Naive thymus-derived CD8-positive, alpha-beta T cell (primary cell): ENCODE measurements at places on chromosomes 16 and 17. TPM values are rescaled to one million over a fixed set of nuclear protein-coding genes. Genes with fewer than 3 reads are reported as not detected.
A peak's percentile ranks its signal among the peaks of the same experiment; 100 is the strongest.

SERPINF2 gene
- total RNA-seq: 1.5 TPM

VTN gene
- total RNA-seq: 0.26 TPM

DNA sequence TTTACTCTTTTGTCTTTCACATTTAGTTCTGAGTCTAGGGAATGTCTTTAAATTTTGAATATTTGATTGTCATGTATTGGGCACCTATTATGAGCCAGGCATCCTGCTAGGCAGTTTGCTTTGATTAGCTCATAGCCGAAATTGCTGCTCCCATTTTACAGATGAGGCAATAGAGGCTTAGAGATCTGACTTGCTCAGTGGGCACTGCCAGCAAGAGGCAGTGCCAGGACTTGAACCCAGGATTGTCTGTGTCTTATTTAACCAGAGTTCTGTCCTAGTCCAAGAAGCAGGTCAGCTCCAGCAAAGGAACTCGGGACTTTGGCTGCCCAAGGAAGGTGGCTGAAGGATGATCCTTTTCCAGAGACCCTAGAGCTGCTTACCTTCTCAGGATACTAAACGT lies 24.5 kb downstream of the BEAN1 start:
- H3K4me1 ChIP-seq: peaks cover 4% of the 10 kb centered on the region
- DNase-seq: no peak
- H3K4me3 ChIP-seq: no peak overlapping the region
- H3K36me3 ChIP-seq: no peaks in the 10 kb centered on the region

DNA sequence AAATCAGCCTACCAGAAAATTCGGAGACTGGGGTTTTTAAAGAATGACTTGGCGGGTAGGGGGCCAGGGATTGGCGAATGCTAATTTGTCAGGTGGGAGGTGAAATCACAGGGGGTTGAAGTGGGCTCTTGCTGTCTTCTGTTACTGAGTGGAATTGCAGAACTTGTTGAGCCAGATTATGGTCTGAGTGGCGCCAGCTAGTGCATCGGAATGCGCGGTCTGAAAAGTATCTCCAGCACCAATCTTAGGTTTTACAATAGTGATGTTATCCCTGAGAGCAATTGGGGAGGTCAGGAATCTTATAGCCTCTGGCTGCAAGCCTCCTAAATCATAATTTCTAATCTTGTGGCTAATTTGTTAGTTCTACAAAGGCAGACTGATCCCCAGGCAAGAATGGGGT lies 762 bp upstream of the RBL2 start:
- H3K36me3 ChIP-seq: peaks cover 10% of the 10 kb centered on the region
- H3K4me1 ChIP-seq: peaks cover 30% of the 10 kb centered on the region
- H3K27ac ChIP-seq: peak overlapping the region; percentile 96
- H3K27me3 ChIP-seq: no peaks in the 10 kb centered on the region
